Inflammatory macrophage (primary cell): ENCODE measurements at places on chromosomes 16 and 17.

DNA sequence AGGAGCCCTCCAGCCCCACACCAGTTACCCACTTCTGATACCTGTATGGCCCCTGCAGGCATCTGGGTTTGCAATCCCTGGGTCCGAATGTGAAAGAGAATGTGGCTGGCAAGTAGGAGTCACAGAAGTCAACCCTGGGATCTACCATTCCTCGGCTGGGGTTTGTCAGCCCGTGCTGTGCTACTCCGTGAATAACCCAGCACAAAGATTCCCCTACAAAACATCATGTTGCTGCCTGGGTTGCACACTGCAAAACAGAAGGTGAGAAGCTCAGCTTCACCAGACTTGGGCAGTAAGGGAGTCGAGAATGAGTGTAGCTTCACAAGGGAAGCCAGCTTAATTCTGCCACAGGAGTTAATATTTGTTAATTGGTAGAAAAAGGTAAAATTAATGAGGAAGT lies 137.1 kb downstream of the ZFHX3 start:
- no peak for DNase-seq

DNA sequence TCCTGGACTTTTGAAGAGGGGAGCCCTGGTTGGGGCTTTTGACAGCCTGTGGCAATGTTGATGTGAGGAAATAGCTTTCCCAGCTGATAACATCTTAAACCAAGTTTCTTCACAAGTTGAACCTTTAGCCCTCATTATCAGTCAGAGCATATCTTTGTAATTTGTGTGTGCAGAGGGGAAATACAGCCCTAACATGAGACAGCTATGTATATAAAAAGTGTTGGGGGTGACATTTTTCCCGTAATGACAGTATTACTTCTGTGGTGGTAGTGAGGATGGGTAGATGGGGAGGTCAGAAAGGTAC lies 221.1 kb downstream of the FTO start:
- DNase-seq, result no peak

DNA sequence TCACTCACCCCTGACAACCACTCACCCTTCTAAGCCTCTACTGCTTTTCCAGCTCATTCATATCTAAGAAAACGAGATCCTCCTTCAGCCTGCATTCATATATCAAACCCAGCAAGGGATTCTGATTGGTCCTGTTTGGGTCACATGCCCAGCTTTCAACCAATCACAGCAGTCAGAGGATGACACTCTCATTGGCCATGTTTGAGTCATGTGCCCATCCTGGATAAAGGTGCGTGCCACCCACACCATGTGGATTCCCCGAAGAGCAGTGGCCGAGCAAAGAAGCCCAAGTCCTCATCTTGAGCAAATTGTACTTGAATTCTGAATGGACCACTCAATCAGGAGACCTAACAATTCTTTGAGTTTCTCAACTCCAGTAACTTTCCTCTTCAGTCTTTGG lies 45.0 kb downstream of the SCNN1G start:
- no peak for DNase-seq

- no peak for DNase-seq
Measured at GRCh38 chr16:66972983-66973382, 11.9 kb downstream of the CES3 start.

DNA sequence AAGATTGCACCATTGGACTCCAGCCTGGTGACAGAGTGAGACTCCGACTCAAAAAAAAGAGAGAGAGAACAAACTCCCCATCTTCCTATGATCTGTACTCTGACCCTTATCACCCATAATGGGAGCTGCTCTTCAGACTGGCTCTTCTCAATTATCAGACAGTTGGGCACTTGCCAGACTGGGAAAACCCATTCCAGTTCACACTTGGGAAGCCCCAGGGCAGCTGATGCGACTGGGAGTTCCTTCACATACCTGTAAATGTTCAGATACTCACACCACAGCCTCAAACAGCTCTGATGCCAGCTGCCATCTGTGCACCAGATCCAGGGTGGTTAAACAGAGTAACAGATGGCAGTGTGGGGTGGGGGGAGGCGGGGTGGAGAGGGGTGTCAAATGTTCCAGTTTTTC lies 23.8 kb upstream of the TMEM101 start:
- DNase-seq, result no peak

- DNase-seq, result peak; percentile 76
Measured at GRCh38 chr17:27283060-27283459, 10.9 kb upstream of the WSB1 start.

- no peak for DNase-seq
Measured at GRCh38 chr17:50058296-50058953, 2.5 kb downstream of the ITGA3 start.

- peak; percentile 68 for DNase-seq
Measured at GRCh38 chr17:4833941-4834680, 971 bp downstream of the MINK1 start.

- no peak for DNase-seq
Measured at GRCh38 chr16:31380201-31380600, 12.9 kb upstream of the ITGAD start.

DNA sequence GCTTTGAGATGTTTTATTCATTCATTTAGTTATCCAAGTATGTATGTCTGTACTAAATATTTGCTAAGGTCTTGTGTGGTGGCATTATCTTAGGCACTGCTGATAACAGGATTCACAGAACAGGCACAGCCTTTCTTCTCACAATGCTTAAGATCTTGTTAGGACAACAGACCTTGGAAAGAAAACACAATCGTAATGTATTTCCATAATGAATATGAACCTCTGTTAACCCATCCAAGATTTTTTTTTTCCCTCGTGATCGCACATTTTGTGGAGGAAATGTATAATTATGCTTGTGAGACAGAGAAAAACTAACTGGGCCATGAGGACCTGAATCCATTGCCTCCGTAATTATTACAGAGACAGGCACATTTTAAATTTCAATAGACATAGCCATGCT lies 121.9 kb downstream of the NPIPB5 start:
- no peak for DNase-seq

GRCh38 chr17:66893382-66893781 lies 58.5 kb downstream of the CACNG5 start:
- DNase-seq, result no peak

DNA sequence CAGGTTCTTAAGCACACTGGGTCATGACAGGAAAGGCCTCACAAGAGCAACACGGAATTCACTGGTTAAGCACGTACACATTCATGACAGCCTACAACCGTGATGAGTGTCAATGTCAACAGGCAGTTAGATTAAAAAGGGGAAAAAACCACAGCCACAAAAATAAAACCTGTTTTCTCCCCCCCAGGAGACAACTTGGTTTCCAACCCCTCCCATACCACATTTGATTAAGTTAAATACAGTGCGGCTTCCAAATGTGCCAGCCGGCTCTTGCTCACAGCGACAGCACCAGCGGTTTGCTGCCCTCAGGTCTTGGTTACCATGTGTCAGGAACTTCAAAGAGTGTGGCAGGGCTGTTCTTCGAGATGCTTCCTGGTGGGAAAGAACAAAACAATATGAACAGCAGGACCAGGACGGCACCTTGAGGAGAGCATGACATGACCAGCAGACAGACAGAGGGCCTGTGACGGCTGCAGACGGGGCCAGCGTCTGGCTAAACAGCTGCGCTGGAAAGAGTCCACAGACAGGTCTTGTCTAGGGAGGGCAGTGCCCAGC lies 193.6 kb downstream of the PARN start:
- DNase-seq, result no peak

DNA sequence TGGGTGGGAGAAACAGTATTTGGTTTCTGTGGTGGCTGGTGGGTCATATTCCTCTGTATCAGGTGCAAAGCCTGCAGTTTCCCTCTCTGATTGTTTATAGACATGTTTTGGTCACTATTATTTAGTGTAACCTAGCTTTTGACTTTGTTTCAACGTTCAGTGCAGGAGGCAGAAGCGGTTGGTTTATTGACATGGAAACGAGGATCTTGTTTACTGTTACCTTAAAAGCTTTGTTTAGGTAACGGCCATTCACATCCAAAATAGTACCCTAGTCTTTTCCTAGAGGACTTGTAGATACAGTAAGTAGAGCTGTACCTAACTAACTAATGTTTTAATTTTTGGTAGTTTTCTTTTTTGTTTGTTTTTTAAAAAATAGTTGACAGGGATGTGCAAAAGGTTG lies 3.5 kb downstream of the MSI2 start:
- DNase-seq, result no peak

GRCh38 chr16:89038221-89038721 lies 55.4 kb upstream of the ACSF3 start:
- no peak for DNase-seq

DNA sequence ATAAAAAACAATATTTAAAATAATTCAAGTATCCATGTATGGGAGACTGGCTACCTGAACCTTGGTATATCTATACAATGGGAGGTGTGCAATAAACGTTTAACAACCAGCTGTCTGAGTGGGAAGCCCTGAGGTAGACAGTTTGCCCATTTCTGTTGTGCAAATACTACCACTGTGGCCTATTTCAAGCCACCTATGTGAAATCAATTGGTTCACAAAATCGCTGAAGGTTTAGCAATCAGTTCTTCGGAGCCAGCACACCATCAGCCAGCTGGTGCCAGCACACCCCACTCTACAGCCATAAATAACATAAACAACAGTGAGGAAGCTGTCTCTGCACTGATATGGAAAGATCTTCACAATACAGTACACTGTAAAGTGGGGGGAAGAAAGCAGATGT lies 46.7 kb upstream of the KDM8 start:
- no peak for DNase-seq

GRCh38 chr17:54780238-54780637 lies 120.4 kb upstream of the TOM1L1 start:
- no peak for DNase-seq

DNA sequence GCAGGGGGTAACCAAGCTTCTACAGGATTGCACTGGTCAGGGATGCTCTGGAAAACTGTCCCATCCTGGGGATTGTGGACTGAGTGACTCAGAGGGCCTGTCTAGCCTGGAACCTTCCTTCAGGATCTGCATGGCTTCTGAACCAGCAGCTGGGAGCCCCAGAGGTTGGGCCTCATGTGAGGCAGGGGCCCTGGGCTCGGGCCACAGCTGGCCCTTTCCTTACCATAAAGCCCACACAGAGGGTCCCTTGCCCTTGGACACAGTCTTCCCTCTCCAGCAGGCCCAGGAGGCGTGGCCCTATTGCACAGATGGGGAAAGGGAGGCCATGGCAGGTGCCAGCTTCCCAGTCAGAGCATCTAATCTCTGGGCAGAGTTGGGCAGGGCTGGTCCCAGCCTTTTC lies 30.5 kb downstream of the ADCY7 start:
- DNase-seq, result no peak

GRCh38 chr17:45096926-45097325 lies 35.4 kb downstream of the PLCD3 start:
- no peak for DNase-seq

DNA sequence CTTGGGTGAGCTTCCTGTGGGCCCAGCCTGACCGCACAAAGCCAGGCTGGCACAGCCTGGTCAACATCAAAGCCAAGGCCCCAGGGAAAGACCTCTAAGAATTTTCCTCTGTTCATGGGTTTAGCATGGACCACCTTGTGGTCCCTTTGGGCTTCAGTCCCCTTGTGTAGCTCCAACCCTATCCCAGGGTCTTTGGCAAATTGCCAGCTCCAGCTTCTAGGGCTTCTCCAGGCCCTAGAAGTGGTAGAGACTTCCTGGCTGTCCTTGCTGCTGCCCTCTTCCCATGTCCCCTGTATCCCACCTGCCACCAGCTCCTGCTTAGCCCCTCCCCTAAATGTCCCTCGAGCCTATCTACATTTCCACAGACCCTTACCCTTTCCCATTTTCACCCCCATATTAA lies 9.7 kb upstream of the ITGA3 start:
- DNase-seq, result no peak

- no peak for DNase-seq
Measured at GRCh38 chr17:81250286-81251093, 11.4 kb downstream of the NDUFAF8 start.

- DNase-seq, result no peak
Measured at GRCh38 chr17:76989519-76989918, 121.3 kb downstream of the MGAT5B start.

- DNase-seq, result no peak
Measured at GRCh38 chr17:73396431-73397277, 84.9 kb upstream of the CDC42EP4 start.

- DNase-seq, result no peak
Measured at GRCh38 chr17:34639706-34640425, 60.5 kb downstream of the TMEM132E start.

- no peak for DNase-seq
Measured at GRCh38 chr17:79044462-79044861, 20.5 kb downstream of the C1QTNF1 start.

DNA sequence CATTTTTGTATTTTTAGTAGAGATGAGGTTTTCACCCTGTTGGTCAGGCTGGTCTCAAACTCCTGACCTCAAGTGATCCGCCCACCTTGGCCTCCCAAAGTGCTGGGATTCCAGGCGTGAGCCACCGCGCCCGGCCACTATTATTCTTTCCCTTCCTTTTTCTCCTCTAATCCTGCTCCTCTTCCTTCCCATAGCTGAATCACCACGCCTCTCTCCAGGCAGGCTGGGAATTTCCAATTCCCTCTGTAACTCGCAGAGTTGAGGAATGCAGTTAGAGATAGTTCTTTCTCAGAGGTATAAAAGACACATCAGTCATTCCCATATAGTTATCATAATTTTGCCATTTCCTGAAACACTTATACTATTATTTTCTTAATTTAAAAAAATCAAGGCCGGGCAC lies 11.2 kb downstream of the METTL16 start:
- no peak for DNase-seq

DNA sequence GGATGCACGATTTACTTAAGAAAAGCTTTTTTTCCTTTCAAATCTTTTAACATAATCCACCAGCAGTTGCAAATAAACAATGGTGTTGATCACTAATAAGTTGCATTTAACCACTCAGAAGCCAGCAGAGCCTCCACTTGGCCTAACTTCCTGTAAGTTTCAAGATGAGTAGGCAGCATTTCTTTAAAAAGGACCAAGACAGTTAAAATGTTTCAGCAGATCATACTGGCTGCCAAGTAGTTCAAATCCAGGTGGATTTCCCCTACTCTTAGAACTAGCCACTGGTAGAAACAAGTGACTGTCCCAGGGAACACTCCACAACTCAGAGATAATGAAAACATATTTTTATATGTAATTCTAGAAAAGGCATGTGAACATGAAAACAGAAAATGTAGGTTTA lies 17.0 kb upstream of the RFFL start:
- DNase-seq, result peak; percentile 41

DNA sequence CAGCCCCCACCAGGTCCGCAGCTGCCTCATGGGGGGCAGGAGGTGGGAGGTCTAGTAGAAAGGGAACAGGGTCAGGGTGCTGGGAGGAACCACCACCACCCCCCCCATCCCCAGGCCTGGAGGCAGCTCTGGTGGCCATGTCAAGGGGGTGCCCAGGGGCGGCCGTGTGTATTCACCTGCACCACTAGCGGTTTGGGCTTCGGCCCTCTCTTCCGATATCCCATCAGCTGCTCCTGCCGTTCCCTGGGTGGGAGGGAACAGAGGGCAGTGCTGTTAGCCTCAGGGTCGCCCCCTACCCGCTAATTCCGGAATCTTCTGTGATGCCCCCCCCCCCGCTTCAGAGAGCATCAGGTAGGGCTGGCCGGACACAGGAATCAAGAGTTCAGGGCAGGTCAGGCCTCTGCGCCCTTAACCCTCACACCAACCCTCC lies 3.8 kb downstream of the CBX4 start:
- no peak for DNase-seq
